HFFc6 (cell line): ENCODE measurements at places on chromosomes 2 and 18. TPM values are rescaled to one million over a fixed set of nuclear protein-coding genes. Genes with fewer than 3 reads are reported as not detected.

Gene POLR1A
- 31.5 to 37.9 TPM (median 36.9 TPM) in 3 replicates for total RNA-seq

Gene SCN7A
- not detected in 3 replicates for total RNA-seq

Gene CTAGE1
- total RNA-seq, result 0.10 to 0.13 TPM (median 0.12 TPM) in 3 replicates

Gene HOXD10
- 12.6 to 18.8 TPM (median 15.5 TPM) in 3 replicates for total RNA-seq

Gene LRRTM4
- not detected in 3 replicates for total RNA-seq

Gene RAB27B
- 0.83 and 1.7 TPM in 2 replicates for total RNA-seq

Gene VSNL1
- total RNA-seq, result not detected in 3 replicates

Gene PIEZO2
- total RNA-seq, result not detected in 3 replicates

Gene ADRA2B
- total RNA-seq, result not detected in 3 replicates

Gene ITPRIPL1
- 0.36 to 1.1 TPM (median 1.00 TPM) in 3 replicates for total RNA-seq

Gene TIGD1
- 2.6 to 3.2 TPM (median 3.1 TPM) in 3 replicates for total RNA-seq

Gene CAPN14
- 0.11 to 0.15 TPM (median 0.14 TPM) in 3 replicates for total RNA-seq

Gene CFAP53
- 0.12 TPM in 1 of 3 replicates, not detected in the others for total RNA-seq

Gene LYG1
- 0.23 and 0.34 TPM in 2 replicates for total RNA-seq

Gene RAB10
- 135 to 144 TPM (median 141 TPM) in 3 replicates for total RNA-seq

Gene LRRC30
- total RNA-seq, result not detected in 3 replicates

Gene NDUFAF7
- 10.4 to 13.6 TPM (median 12.1 TPM) in 3 replicates for total RNA-seq

Gene VAMP8
- 0.46 to 0.68 TPM in 2 of 3 replicates, not detected in the other for total RNA-seq

Gene SP140
- total RNA-seq, result 0.12 to 1.4 TPM (median 0.64 TPM) in 3 replicates

Gene BUB1
- 21.7 and 44.1 TPM in 2 replicates for total RNA-seq

Gene CHRND
- not detected in 3 replicates for total RNA-seq

Gene ABCA12
- total RNA-seq, result 0.05 to 0.06 TPM in 2 of 3 replicates, not detected in the other

Gene DLX2
- total RNA-seq, result 8.8 to 12.7 TPM (median 12.1 TPM) in 3 replicates

Gene AQP12B
- not detected in 3 replicates for total RNA-seq

Gene HS1BP3
- total RNA-seq, result 11.7 to 16.0 TPM (median 14.7 TPM) in 3 replicates

Gene NRP2
- 10.4 to 21.0 TPM (median 16.3 TPM) in 3 replicates for total RNA-seq

Gene ANKRD29
- total RNA-seq, result 0.14 to 0.16 TPM in 2 of 3 replicates, not detected in the other

Gene PLA2R1
- 3.3 to 5.8 TPM (median 5.4 TPM) in 3 replicates for total RNA-seq

Gene HAT1
- total RNA-seq, result 40.3 to 60.3 TPM (median 58.5 TPM) in 3 replicates

Gene SULT1C4
- not detected in 3 replicates for total RNA-seq

Gene IL36A
- not detected in 3 replicates for total RNA-seq

Gene CEP68
- 6.1 to 9.7 TPM (median 7.1 TPM) in 3 replicates for total RNA-seq

Gene NOSTRIN
- total RNA-seq, result not detected in 3 replicates

Gene CELF4
- total RNA-seq, result not detected in 3 replicates

Gene DIPK1C
- total RNA-seq, result not detected in 2 replicates

Gene CD207
- total RNA-seq, result not detected in 3 replicates

Gene STEAP3
- 18.1 to 32.5 TPM (median 18.9 TPM) in 3 replicates for total RNA-seq

Gene LOXHD1
- total RNA-seq, result not detected in 3 replicates

Gene C1QL2
- not detected in 3 replicates for total RNA-seq

Gene PDCD1
- not detected in 3 replicates for total RNA-seq

Gene NTSR2
- total RNA-seq, result not detected in 3 replicates
